A549 treated with CpdA at 1 μM for 4 hours (cell line): ENCODE measurements at places on chromosomes 16 and 17. TPM values are rescaled to one million over a fixed set of nuclear protein-coding genes. Genes with fewer than 3 reads are reported as not detected.

The COA3 gene
- total RNA-seq = 118 to 141 TPM (median 138 TPM) in 5 replicates

The KCNJ12 gene
- 0.89 to 1.3 TPM (median 0.96 TPM) in 5 replicates for total RNA-seq

The SLC12A3 gene
- total RNA-seq = not detected in 5 replicates

The SCNN1G gene
- total RNA-seq = 0.15 TPM in 1 of 5 replicates, not detected in the others

The CD79B gene
- not detected in 5 replicates for total RNA-seq

The KRTAP1-1 gene
- not detected in 5 replicates for total RNA-seq

The TBC1D3K gene
- not detected in 5 replicates for total RNA-seq

The KRTAP1-5 gene
- 0.12 TPM in 1 of 5 replicates, not detected in the others for total RNA-seq

The MXRA7 gene
- total RNA-seq = 58.7 to 65.6 TPM (median 62.3 TPM) in 5 replicates

The RPUSD1 gene
- 31.5 to 55.5 TPM (median 49.7 TPM) in 5 replicates for total RNA-seq

The EMC6 gene
- total RNA-seq = 118 to 170 TPM (median 161 TPM) in 5 replicates

The NAGS gene
- 0.75 to 1.1 TPM (median 0.94 TPM) in 5 replicates for total RNA-seq

The KRT33B gene
- total RNA-seq = 0.05 to 0.13 TPM (median 0.10 TPM) in 3 of 5 replicates, not detected in the others

The COPRS gene
- 128 to 180 TPM (median 166 TPM) in 5 replicates for total RNA-seq

The GPRC5C gene
- 56.4 to 90.7 TPM (median 82.3 TPM) in 5 replicates for total RNA-seq

The SOX9 gene
- 11.1 to 15.1 TPM (median 12.4 TPM) in 5 replicates for total RNA-seq

The CEP112 gene
- 5.6 to 7.7 TPM (median 6.8 TPM) in 5 replicates for total RNA-seq

The SPN gene
- 0.01 TPM in 1 of 5 replicates, not detected in the others for total RNA-seq

The TMC5 gene
- total RNA-seq = 6.1 to 9.3 TPM (median 7.5 TPM) in 5 replicates

The CDYL2 gene
- total RNA-seq = 0.28 to 0.70 TPM (median 0.46 TPM) in 5 replicates

The TTLL6 gene
- 0.45 to 1.5 TPM (median 0.73 TPM) in 5 replicates for total RNA-seq

The KCNJ16 gene
- 0.03 to 0.17 TPM (median 0.10 TPM) in 4 of 5 replicates, not detected in the other for total RNA-seq

The ODAD4 gene
- 1.1 to 2.4 TPM (median 1.7 TPM) in 5 replicates for total RNA-seq

The BLTP2 gene
- total RNA-seq = 54.9 to 85.2 TPM (median 59.7 TPM) in 5 replicates

The AXIN2 gene
- total RNA-seq = 0.81 to 1.2 TPM (median 1.0 TPM) in 5 replicates

The ABCA8 gene
- total RNA-seq = 0.10 to 0.44 TPM (median 0.23 TPM) in 5 replicates

The NME3 gene
- total RNA-seq = 25.3 to 62.4 TPM (median 54.1 TPM) in 5 replicates

The IGFBP4 gene
- total RNA-seq = 1,911 to 2,563 TPM (median 2,393 TPM) in 5 replicates

The ASGR1 gene
- total RNA-seq = 0.82 to 1.2 TPM (median 1.0 TPM) in 5 replicates

The TMEM132E gene
- total RNA-seq = 0.01 TPM in 1 of 5 replicates, not detected in the others

The G6PC1 gene
- not detected in 5 replicates for total RNA-seq

The ABCC3 gene
- total RNA-seq = 114 to 159 TPM (median 130 TPM) in 5 replicates

The CMTM2 gene
- total RNA-seq = 0.15 TPM in 1 of 5 replicates, not detected in the others
